ENCODE measurements at places on chromosomes 3 and 15.

- DNase-seq, result no peak
Observed at GRCh38 chr15:95600884-95601283, 729.6 kb upstream of the NR2F2 start.

DNA sequence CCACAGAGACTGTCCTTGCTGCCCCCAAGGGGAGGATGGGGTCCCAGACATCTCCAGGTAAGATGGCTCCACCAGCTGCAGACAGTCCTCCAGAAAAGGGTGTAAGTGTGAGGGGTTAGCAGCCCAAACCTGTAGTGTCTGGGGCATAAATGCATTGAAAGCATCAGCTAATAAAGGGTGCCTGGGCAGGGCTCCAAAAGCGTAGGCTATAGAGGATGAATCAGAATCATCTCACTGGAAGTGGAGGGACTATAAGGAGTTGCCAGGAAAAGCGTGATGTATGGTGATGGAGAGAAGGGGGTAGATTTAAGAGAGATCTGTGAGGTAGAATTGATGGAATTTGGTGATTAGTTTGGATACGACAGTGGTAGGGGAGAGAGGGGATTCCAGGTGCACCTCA lies 79.9 kb upstream of the ONECUT1 start:
- no peak for DNase-seq

DNA sequence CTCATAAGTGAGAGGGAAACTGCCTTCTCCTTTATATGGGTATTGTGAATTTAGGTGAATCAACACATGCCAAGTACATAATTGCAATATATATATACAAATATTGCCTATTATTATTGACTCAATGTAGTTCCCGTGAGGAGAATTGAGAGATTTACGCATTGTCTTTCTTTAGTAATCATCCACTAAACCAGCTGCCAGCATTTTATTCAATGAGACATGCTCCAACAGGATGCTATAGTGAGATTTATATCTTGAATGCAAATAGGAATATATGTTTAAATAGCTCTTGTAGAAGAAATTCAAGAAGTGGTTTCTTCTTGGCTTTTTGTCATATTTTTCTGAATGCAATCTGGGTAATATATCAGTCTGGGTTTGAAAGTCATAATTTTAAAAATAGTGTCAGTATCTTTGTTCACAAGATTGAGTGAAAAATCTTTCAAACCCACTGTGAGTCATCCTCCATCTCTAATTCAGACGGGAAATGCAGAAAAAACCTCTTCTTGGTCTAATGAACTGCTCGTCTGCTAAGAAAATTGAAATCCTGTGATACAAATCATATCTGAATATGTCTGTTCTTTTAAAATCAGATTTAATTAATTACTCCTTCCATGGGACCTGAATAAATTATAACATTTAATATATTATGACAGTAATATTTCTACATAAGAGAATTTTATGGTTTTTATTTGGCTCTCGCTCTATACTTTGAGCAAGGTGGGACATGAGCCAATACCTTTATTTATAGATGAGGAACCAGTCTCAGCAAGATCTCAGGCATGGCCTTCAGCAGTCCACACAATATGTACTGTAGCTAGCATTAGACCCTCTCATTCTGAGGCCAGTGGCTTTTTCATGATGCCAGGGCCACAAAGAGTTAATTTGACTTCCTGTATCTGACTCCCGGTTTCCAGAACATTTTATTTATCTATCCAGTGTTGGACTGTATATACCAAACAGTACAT lies 516.0 kb downstream of the GABRG3 start:
- DNase-seq, result no peak

DNA sequence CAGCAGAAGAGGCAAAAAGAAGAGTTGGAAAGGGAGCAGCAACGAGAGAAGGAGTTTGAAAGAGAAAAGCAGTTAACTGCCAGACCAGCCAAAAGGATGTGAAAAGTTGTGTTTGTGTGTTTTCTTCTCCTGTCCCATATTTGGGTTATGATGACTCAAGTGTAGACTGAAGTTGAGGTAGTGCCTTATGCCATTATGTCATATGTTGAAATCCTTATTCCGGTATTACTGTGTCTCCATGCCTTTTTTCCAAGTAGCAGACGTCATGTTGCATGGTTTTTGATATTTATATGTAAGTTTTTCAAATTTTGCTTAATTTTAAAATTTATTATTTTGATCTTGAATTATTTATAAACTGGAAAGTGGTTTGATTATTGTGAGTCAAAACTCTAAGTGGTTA lies 19.2 kb downstream of the BLOC1S6 start:
- DNase-seq, result no peak

DNA sequence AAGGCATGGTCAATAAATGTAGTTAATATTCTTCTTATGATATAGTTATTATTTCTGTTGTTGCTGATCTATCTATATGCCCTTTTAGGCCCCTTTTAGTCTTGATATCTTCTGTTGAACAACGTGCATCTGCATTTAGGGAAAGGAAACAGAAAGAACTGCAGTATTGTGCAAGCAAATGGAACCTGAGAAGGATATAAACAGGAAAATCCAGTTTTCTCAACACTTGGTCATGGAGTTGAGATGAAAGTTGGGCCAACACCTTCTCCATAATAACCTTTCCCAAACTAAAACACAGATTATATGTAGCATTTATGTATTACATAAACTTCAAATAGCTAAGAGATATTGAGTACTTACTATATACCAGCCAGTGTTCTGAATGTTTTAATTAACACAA lies 179.7 kb downstream of the ADAMTS9 start:
- DNase-seq, result no peak

GRCh38 chr15:90013503-90013937 lies 12.4 kb downstream of the ZNF710 start:
- peak; percentile 17 for DNase-seq

DNA sequence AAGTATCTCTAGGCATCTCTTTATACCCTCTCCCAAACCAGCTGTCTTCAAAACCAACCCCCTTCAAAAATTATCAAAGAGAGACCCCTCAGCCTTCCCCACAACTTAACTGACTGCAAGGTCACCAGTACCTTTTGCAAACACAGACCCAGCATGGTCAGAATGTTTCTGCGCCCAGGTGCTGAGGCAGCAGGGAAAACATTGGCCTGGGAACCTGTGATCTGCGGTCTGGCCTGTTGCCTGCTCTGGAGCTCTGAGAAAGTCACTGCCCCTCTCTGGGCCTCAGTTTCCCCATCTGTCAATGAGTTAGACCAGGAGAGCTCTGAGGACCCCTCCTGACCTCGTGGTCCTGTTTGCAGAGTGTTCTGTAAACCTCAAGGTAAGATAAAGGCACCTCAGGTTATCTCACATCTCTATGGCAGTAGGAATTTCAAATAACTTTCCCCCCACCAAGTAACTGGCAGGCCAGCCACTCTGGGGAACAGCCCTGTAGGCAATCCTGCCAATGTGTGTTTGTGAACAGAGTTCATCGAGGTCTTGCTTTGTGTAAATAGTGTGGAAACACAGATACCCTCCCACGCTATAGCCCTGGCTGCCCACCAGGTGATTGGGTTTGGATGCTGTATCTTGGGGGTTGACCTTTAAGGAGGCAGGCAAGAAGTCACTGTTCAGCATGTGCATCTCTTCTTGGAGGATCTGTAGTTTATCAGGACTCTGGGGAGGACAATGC lies 50.0 kb upstream of the SMAD6 start:
- DNase-seq, result no peak

GRCh38 chr3:124243177-124243859 lies 251.4 kb upstream of the ROPN1 start:
- no peak for DNase-seq

DNA sequence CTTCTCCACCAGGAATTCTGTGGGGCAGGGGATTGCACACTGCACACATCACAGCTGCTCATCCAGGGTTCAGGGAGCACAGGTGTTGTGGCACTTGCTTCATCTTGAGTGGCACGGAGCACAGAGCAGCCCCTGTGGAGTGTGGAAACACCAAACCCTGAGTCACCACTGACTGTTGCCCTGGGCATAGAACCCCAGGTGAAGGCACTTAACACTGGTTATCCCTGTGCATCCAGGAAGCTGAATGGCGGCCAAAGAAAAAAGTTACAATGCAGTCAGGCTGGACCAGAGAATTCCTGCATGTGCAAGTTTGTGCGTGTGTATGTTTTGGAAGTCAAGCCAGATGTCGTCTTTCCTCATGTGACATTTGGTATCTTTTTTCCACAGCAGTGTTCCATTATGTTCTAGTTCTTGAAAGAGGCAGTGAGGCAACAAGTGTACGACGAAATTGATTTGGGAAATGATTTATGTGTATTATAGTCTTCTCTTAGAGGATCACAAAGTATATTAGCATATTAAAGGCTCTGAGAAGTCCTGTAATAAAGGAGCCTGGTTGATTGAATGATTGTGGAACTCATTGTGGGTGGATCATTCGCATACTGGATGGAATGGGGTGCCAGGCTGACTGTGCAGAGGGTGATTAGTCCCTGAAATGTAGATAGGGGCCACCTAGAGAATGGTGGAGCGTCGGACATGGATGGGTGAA lies 292.3 kb downstream of the TLE3 start:
- DNase-seq, result no peak

DNA sequence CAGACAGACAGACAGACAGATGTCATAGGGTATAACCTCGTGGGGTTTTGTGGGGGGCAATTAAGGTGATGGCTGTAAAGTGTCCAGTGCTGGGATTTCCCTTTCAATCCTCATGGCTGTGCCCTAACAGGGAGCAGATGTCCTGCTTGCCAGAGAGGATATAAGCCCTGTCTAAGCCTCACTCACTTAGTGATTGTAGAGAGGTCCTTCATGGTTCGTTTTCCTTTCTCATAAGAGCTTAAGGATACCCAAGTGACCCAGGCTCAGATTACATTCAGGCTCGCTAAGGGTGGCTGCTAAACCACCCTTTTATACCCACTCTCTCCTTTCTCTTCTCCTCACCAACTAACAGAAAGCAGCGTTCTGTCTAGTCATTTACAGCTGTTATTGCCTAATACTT lies 19.2 kb downstream of the LYSMD2 start:
- no peak for DNase-seq

DNA sequence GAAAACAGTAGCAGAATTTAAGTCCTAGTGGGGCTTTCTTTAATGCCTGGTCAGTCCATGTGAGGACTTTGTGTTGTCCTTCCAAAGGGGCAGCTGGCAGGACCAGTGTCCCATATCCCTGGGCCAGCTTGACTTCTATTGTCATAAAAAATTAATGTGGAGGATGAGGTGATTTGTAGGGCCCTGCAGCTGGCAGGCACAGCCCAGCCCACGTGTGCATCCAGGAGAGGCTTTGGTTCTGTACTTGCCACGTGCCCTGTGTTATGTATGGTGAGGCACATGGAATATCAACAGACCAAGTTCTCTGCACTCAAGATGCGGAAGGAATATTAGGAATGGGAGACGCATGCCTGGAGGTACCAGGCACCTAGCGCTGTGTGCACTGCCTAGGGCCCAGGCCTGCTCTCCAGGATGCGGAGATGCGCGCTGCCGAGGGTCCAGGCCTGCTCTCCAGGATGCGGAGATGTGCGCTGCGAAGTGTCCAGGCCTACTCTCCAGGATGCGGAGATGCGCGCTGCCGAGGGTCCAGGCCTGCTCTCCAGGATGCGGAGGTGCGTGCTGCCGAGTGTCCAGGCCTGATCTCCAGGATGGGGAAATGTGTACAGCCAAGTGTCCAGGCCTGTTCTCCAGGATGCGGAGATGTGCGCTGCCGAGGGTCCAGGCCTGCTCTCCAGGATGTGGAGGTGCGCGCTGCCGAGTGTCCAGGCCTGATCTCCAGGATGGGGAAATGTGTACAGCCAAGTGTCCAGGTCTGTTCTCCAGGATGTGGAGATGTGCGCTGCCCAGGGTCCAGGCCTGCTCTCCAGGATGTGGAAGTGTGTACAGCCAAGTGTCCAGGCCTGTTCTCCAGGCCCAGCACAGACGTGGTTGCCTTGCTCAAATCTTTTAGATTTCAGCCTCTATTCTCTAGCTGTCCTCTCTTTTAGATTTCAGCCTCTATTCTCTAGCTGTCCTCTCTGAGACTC lies 183.3 kb upstream of the ROPN1 start:
- no peak for DNase-seq

DNA sequence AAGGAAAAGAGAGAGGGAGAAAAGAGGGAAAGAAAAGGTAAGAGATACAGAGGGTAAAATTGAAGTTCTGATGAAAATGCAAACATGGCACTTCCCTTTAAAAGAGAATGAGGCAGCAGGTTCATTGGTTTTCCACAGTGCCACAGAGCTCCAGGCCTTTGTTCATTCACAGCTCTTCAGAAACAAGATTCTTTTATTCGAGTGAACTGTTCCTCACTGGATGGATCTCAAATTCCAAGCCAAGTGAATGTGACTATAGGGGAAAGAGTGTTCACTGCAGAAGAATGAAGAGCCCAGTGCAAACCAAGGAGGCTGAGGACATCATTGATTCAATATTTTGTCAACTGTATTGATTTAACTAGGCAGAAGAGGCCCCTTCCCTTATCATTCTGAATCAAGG lies 280.3 kb upstream of the PROK2 start:
- no peak for DNase-seq

- DNase-seq, result no peak
Observed at GRCh38 chr3:177781686-177782161, 584.4 kb upstream of the TBL1XR1 start.

GRCh38 chr3:54134713-54135112 lies 12.4 kb downstream of the CACNA2D3 start:
- DNase-seq, result no peak

DNA sequence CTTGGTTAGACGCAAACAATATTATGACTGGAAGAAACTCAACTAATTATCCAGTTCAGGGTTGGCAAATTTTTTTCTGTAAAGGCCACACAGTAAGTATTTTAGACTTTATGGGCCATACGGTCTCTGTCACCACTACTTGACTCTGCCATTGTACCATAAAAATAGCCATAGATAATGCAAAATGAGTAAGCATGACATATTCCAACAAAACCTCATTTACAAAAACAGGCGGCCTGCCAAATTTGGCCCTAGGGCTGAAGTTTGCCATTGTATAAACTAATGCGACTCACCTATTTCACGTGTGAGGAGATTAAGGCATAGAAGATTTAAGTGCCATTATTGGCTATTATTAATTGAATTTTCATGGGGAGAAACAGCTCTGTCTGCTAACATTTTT lies 116.8 kb upstream of the CNTN6 start:
- no peak for DNase-seq

GRCh38 chr15:97012986-97013385 lies 682.5 kb downstream of the NR2F2 start:
- DNase-seq, result no peak

DNA sequence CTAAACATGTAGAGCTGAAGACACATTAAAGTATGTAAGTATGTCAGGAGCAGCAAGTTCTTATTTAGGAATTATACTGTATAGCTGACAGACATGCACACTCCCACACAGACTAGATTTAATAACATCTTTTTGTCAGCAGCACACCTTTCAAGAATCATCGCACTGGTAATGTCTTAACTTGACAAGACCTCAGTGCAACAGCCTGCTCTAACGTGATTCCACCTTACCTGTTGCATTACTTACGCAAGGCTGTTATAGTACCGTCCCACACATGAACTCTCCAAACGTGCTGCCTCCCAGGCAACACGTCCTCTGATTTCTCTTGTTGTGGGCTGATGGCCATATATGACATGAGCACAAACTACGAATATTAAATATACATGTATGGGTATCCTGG lies 11.9 kb downstream of the CHRM5 start:
- DNase-seq, result peak; percentile 43
